ENCODE measurements at places on chromosomes 13 and 19. TPM values are rescaled to one million over a fixed set of nuclear protein-coding genes. Genes with fewer than 3 reads are reported as not detected.

Gene CADM4
- 4.9 TPM for polyA plus RNA-seq

Gene TBXA2R
- polyA plus RNA-seq, result 5.0 TPM

Gene FBXO46
- polyA plus RNA-seq, result 1.2 TPM

Gene IFNL1
- not detected for polyA plus RNA-seq

Gene TMPRSS9
- 0.50 TPM for polyA plus RNA-seq

Gene SPRED3
- polyA plus RNA-seq, result 0.09 TPM

Gene RCBTB1
- polyA plus RNA-seq, result 5.7 TPM

Gene ZNF562
- 4.4 TPM for polyA plus RNA-seq

Gene PLPPR3
- polyA plus RNA-seq, result not detected

Gene FUT3
- polyA plus RNA-seq, result 0.47 TPM

Gene LILRA5
- polyA plus RNA-seq, result 0.58 TPM

Gene LENG9
- polyA plus RNA-seq, result 0.19 TPM

Gene SMIM24
- 13.7 TPM for polyA plus RNA-seq

Gene POGLUT2
- polyA plus RNA-seq, result 4.0 TPM

Gene PGLYRP2
- polyA plus RNA-seq, result 116 TPM

Gene NDFIP2
- polyA plus RNA-seq, result 16.6 TPM

Gene SPTBN4
- 0.13 TPM for polyA plus RNA-seq

Gene KLHL1
- not detected for polyA plus RNA-seq

Gene CC2D1A
- polyA plus RNA-seq, result 8.4 TPM

Gene ZNF583
- polyA plus RNA-seq, result 0.75 TPM

Gene ZSCAN5C
- not detected for polyA plus RNA-seq

Gene OR10H4
- not detected for polyA plus RNA-seq

Gene PGLYRP1
- polyA plus RNA-seq, result 0.31 TPM

Gene NLRP11
- 0.28 TPM for polyA plus RNA-seq

Gene ZGLP1
- polyA plus RNA-seq, result 0.89 TPM

Gene DUXA
- not detected for polyA plus RNA-seq

Gene SRRM5
- polyA plus RNA-seq, result 0.09 TPM

Gene SHANK1
- polyA plus RNA-seq, result 0.06 TPM

Gene C19orf67
- polyA plus RNA-seq, result not detected

Gene EXOC3L2
- polyA plus RNA-seq, result 1.3 TPM

Gene ZNF235
- 1.7 TPM for polyA plus RNA-seq

Gene KHSRP
- 8.0 TPM for polyA plus RNA-seq

Gene TMEM221
- 0.06 TPM for polyA plus RNA-seq

Gene HSPBP1
- polyA plus RNA-seq, result 31.6 TPM

Gene BORA
- 1.0 TPM for polyA plus RNA-seq

Gene HMG20B
- polyA plus RNA-seq, result 29.3 TPM

Gene CATSPERD
- polyA plus RNA-seq, result not detected

Gene FAM124A
- polyA plus RNA-seq, result 0.40 TPM

Gene MOB3A
- polyA plus RNA-seq, result 3.4 TPM

Gene LSM4
- polyA plus RNA-seq, result 68.4 TPM

Gene FCER2
- polyA plus RNA-seq, result not detected

Gene PTPRS
- 1.3 TPM for polyA plus RNA-seq

Gene SHISA2
- polyA plus RNA-seq, result not detected

Gene KIRREL2
- polyA plus RNA-seq, result not detected

Gene FSTL3
- polyA plus RNA-seq, result 6.3 TPM

Gene FUT1
- 0.72 TPM for polyA plus RNA-seq

Gene PCSK4
- polyA plus RNA-seq, result 1.2 TPM

Gene FREM2
- 0.32 TPM for polyA plus RNA-seq

Gene ATP1A3
- polyA plus RNA-seq, result not detected

Gene ZNF724
- polyA plus RNA-seq, result not detected

Gene CDX2
- polyA plus RNA-seq, result not detected

Gene CUL4A
- 27.7 TPM for polyA plus RNA-seq

Gene ZFR2
- polyA plus RNA-seq, result not detected

Gene SERP2
- 4.6 TPM for polyA plus RNA-seq

Gene OR7A5
- not detected for polyA plus RNA-seq

Gene ADGRE3
- polyA plus RNA-seq, result 0.15 TPM

Gene NLRP7
- polyA plus RNA-seq, result not detected

Gene ZNF28
- polyA plus RNA-seq, result 4.8 TPM

Gene SPRY2
- 9.4 TPM for polyA plus RNA-seq

All from liver (tissue), 10 donors.